ENCODE measurements at places on chromosomes 13 and 19.

DNA sequence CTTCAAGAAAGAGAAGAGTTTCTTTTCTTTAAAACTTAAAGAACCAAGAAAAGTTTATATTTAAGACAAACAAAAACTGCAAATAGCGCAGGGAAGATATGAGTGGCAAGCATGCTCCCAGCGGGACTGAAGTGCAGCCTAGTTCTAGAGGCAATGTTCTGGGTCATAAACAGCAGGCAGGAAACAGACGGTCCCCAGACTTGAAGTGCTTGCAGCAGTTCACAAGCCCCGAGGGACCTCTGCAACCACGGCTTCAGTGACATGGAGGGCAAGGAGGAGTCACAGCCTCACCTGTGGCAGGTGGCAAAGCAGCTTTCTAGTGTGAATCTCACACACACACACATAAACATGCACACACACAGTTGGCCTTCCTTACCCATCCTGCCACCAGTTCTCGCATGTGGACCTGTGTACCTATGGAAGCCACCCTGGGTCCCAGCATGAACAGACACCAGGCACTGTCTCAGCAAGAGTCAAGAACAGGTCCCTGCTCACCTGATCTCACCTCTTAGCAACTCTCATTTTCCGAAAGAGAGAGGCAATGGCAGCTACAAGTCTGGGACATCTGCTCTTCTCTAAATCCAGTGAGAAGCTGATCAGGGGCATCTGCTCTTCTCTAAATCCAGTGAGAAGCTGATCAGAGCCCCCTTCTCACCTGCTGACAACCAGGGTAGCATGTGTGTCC is 162.0 kb downstream of the EFNB2 start:
- DNase-seq: peak; percentile 73

- no peak for DNase-seq
These were observed 111.4 kb upstream of the SOX1 start for GRCh38 chr13:111955412-111956065.

- DNase-seq: no peak
These were observed 69.9 kb downstream of the RUBCNL start for GRCh38 chr13:46317120-46317519.

- no peak for DNase-seq
These were observed 1.1 kb downstream of the PPP1R12C start for GRCh38 chr19:55116232-55116858.

DNA sequence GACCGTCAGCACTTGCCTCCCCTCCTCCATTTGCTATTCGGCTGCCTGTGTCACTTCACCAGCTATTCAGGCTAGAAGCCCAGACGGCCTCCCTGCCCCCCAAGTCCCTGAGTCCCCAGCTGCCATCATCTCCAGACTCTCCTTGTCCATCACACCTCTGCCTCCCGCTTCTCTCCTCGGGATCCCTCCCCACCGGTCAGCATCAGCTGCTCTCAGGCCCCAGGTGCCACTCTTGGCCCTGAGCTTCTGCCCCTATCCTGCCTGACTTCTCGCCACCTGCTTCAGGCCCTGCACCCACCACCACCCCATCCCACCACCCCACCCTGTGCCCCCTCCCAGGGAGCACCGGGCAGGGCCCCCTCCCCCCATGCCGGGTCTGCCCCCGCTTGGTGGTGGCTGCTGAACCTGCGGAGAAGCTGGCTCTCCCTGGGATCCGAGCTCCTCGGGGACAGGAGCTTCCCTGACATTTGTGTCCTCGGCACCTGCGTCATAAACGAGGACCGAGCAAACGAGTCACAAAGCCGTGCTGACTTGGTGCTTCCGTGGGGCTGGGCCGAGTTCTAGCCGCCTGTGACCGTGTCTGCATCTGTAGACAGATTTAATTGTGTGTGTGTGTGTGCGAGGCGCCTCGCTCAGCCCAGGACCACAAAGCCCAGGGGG is 70.3 kb upstream of the MCF2L start:
- DNase-seq: no peak

- DNase-seq: no peak
These were observed 22.0 kb downstream of the MPND start for GRCh38 chr19:4365341-4365740.

- DNase-seq: no peak
These were observed 110.8 kb downstream of the GNG7 start for GRCh38 chr19:2591537-2592291.

GRCh38 chr19:34310494-34310981 is 54.5 kb upstream of the GPI start:
- no peak for DNase-seq

- DNase-seq: no peak
These were observed 127.9 kb upstream of the GJB6 start for GRCh38 chr13:20360041-20360491.

- no peak for DNase-seq
These were observed 134.9 kb downstream of the RAP2A start for GRCh38 chr13:97568850-97569249.

DNA sequence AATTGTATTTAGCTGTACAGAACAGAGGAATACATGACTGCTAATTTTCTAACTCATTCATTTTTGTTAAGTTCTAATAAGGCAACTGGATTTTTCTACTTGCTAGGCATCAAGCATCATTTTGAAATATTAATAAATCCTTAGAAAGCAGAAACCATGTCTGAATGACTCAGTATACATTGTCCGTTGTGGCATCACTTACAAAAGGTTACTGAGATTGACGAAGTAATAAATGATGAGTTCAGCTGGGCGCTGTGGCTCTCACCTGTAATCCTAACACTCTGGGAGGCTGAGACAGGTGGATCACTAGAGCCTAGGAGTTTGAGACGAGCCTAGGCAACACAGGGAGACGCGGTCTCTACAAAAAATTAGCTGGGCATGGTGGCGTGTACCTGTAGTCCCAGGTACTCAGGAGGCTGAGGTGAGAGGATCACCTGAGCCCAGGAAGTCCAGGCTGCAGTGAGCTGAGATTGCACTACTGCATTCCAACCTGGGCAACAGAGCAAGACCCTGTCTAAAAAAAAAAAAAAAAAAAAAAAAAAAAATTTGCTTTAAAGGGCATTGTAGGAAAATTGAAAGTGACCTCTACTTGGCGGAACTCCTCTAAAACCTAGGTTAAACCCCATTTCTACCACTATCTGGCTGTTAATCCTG is 36.6 kb downstream of the LHFPL6 start:
- DNase-seq: no peak

- peak; percentile 81 for DNase-seq
These were observed at the start of gene MAP1S for GRCh38 chr19:17718947-17719711. Gene MAP1S, plus strand, starts transcription at chr19:17719480. Its CDS starts 23 bp downstream, at chr19:17719503.

DNA sequence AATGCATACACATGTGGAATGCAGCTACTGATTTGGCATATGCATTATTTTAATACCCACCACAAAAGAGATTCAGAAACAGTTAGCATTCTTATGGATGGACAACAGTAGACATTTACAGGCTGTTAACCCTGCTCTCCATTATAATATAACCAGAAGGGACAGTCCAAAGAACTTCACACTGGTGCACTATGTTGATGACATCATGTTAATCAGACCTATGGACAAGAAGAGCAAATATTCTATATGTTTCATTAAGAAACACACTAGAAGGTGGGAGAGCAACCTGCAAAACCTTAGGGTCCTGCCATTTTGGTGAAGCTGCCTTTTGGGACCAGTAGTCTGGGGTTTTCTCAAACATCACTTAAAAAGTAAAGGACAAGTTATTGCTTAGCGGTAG is 701.3 kb downstream of the UQCRFS1 start:
- DNase-seq: no peak

DNA sequence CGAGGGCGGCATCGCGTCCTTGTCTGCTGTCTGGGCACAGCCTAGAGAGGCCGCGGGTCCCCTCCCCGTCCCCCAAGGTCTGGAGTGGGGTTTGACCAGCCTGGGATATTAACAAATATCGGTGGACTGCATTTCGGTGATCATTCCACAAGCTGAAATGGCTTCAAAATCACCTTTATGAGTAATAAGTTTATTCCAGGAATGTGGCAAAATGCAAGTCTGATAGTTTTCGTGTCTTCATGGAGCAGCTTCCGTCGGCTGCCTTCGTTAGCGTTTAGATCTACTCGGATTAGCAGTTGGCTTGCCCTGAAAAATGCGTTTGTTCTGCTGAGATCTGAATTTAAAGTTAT is 1.1 kb upstream of the GJA3 start:
- DNase-seq: no peak

- no peak for DNase-seq
These were observed 205.5 kb downstream of the DCLK1 start for GRCh38 chr13:35925669-35926068.

- no peak for DNase-seq
These were observed 23.0 kb downstream of the NFIX start for GRCh38 chr19:13018035-13018914.

- no peak for DNase-seq
These were observed 2.9 kb downstream of the ZNF792 start for GRCh38 chr19:34960940-34961679.

DNA sequence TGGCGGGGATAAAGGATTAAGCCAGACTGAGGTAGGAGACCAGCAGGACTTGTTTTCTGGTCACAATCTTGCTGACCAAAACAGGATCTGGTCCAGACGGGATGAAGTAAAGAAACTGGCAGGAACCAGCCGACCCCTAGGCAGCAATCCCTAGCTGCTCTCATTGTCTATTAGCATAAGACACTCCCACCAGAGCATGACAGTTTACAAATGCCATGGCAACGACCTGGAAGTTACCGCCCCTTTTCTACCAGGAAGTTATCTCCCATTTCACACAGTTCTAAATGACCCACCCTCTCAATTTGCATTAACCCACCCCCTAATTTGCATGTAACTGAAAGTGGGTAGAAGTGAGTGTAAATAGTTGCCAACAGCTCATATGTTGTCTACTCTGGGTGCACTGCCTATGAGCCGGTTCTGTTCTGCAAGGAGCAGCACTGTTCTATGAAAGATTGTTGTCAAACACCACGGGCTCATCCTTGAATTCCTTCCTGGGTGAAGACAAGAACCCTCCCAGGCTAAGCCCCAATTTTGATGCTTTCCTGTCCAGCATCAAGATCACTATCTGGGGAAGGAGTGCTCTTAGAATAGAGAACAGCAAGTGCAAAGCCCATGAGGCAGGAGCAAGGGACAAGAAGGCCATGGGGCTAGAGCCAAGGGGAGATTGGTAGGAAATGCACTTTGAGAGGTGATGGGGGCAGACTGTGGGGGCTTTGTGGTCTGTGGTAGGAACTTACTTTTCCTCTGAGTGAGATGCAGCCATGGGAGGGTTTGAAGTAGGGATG is 13.9 kb upstream of the FBXO27 start:
- DNase-seq: no peak

DNA sequence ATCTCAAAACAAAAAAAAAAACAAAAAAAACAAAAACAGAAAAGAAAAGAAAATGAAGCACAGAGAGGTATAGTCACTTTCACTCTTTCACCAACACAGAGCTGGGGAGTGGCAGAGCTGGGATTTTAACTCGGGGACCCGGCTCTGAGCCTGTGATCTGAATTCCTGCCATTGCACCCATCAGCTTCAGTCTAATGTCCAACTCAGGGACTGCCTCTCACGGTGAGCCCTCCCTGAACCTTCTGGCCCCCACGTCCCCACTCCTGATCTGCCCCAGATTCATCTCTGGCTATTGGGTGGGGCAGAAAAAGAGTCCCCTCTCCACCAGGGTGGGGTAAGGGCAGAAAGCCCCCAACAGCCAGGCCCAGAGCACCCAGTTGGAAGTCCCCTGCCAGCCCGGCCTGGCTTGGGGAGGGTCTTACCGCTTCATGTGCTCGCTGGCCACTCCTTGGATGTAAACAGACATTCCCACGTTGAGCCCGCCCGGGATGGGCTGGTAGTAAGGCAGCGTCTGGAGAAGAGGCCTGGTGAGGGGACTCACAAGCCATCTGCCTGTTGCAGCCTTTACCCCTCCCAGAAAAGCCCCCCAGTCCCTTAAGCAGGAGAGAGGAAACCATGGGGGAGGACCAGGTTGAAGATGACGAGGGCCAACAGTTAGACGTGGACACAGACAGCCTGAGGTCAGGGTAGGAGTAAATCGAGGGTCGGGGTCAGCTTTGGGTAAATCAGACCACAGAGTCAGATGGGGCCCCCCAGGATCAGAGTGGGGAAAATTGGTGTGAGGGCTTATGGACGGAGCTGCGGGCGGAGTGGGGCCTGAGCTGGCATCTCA is 520 bp downstream of the LGALS4 start:
- DNase-seq: no peak

- DNase-seq: no peak
These were observed 1331.7 kb upstream of the MIR17HG start for GRCh38 chr13:90015565-90016507.

DNA sequence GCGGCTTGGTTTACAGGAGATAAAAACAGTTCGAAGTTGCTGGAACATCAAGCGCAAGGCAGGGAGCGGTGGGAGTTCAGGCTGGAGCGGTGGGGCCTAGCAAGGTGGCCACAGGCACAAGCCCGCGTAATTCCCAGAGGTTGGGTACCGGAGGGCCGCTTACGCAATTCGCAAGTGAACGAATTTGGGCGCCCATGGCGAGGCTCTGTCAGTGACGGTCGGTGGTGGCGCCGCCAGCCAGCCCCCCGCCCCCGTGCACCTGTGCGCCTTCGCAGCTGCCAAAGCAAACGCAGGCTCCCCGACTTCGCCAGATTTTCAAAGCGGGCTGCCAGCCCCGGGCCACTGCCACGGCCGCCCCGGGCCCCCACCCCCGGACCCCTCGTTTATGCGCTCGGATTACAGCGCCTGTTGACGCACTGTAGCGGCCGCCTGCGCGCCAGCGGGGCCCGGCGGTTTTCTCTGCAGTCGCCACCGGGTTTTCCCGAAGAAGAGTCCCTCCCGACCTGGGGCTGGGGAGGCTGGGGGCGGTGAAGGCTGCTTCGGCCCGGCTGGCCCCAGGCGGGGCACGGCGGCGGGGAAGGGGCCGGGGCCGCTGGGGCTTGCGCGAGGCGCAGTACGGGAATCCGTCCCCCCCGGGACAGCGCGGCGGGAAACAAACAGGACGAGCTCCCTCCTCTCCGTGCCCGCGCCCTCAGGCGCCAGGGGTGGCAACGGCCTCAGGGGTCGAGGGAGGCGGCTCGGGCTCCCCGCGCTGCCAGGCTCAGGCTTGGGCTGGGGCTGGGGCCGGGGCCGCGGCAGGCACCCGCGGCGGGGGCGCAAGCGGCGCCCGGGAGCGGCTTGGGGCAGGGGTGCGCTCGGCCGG is 709 bp downstream of the N4BP2L1 start:
- DNase-seq: peak; percentile 27

GRCh38 chr13:82248762-82249161 is 1633.5 kb downstream of the SLITRK1 start:
- DNase-seq: no peak

GRCh38 chr13:71618159-71618558 is 248.8 kb downstream of the DACH1 start:
- no peak for DNase-seq

GRCh38 chr13:48977973-48978372 is 2.3 kb downstream of the FNDC3A start:
- DNase-seq: no peak

- DNase-seq: no peak
These were observed 210.8 kb downstream of the OXGR1 start for GRCh38 chr13:96783511-96783910.
